ENCODE measurements at places on chromosomes 6 and 20.

GRCh38 chr20:53660947-53661381 lies 67.3 kb upstream of the ZNF217 start:
- H3K27ac ChIP-seq, result peak overlapping the region; percentile 70
- peaks cover 18% of the 10 kb centered on the region for H3K4me1 ChIP-seq
- DNase-seq, result no peak
- H3K36me3 ChIP-seq, result no peaks in the 10 kb centered on the region
- H3K4me3 ChIP-seq, result no peak overlapping the region

GRCh38 chr6:126661646-126662045 lies 321.7 kb downstream of the CENPW start:
- H3K36me3 ChIP-seq, result no peaks in the 10 kb centered on the region
- H3K27ac ChIP-seq, result no peak overlapping the region
- H3K27me3 ChIP-seq, result no peaks in the 10 kb centered on the region
- H3K4me3 ChIP-seq, result no peak overlapping the region
- H3K4me1 ChIP-seq, result no peaks in the 10 kb centered on the region

GRCh38 chr20:32934580-32934979 lies 69.7 kb downstream of the SUN5 start:
- no peaks in the 10 kb centered on the region for H3K4me1 ChIP-seq
- no peak for DNase-seq
- H3K4me3 ChIP-seq, result no peak overlapping the region
- no peaks in the 10 kb centered on the region for H3K36me3 ChIP-seq
- no peaks in the 10 kb centered on the region for H3K27me3 ChIP-seq

DNA sequence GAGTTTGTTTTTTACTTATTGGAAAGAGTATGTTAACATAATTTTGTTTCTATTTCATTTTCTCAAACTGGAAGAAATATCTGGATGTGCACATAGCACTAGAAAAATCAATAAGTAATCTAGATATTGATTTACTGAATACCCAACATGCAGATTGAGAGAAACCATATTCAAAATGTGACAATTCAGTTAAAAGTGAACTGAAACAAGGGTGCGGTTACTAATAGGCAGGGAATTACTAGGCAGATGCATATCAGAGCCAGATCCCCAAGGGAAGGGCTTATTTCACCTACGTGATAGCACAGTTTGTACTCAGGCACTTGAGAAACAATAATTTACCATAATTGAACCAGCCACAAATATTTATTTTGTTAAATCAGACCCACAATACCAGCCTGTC lies 493.1 kb upstream of the FLRT3 start:
- no peaks in the 10 kb centered on the region for H3K4me1 ChIP-seq
- no peak overlapping the region for H3K27ac ChIP-seq
- H3K4me3 ChIP-seq, result no peak overlapping the region
- H3K36me3 ChIP-seq, result no peaks in the 10 kb centered on the region
- H3K27me3 ChIP-seq, result no peaks in the 10 kb centered on the region
